ENCODE measurements at places on chromosomes 2 and 18. TPM values are rescaled to one million over a fixed set of nuclear protein-coding genes. Genes with fewer than 3 reads are reported as not detected.

- no peak for DNase-seq
Measured at GRCh38 chr2:23602116-23602515, 217.1 kb downstream of the KLHL29 start.

The MYOM1 gene
- 0.92 TPM for polyA plus RNA-seq

GRCh38 chr18:76993573-76993972 lies 139.0 kb downstream of the MBP start:
- no peak for DNase-seq

GRCh38 chr2:28659127-28659526 lies 92.5 kb upstream of the PPP1CB start:
- no peak for DNase-seq
